SHP77 (cell line): ENCODE measurements at places on chromosomes 16 and 17.
A peak's percentile ranks its signal among the peaks of the same experiment; 100 is the strongest.

GRCh38 chr17:42311240-42312034, 23.1 kb downstream of the STAT5A start:
- no peak for DNase-seq

GRCh38 chr16:86786338-86786737, 208.0 kb downstream of the FOXL1 start:
- DNase-seq = no peak

- no peak for DNase-seq
Observed at GRCh38 chr16:48176635-48177408, 21.0 kb upstream of the ABCC12 start.

DNA sequence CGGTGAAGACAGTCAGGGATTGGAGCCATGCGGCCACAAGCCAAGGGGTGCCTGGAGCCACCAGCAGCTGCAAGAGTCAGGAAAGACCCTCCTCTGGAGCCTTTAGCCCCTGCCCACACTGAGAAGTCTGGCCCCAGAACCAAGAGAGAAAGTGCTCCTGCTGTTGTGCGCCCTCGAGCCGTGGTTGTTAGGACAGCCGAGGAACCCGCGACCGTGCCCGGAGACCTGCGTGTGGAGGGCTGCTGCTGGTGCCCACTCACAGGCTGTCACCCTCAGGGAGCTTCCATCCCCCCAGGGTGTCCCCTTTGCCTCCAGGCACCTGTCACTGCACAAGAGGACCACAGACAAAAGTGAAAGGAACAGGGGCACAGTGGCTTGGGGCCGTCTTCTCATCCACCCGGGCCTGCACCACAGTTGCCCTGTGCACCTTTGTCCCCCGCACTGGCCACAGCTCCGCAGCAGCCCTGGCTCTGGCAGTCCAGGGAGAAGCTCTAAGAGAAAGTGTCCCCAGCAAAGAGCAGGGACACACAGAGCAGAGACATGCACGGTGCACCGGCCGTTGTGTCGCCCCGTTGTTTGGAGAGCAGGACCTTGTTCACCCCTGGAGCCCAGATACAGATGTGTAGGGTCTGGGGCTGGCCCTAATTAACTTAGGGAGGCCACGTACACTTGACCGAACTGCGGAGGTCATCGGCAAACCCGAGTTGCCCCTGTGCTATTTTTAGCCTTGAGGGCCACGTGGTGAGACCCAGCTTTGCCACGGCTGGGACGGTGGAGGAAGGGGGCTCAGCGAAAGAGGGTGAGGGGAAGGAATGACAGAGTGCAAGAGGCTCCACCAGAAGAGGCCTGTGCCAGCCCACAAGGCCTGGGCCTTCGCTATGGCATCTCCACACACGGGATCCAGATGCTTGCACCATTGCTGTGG, 329.2 kb downstream of the C16orf95 start:
- DNase-seq = no peak

GRCh38 chr16:75550211-75550662, 5.8 kb downstream of the TMEM231 start:
- peak; percentile 17 for DNase-seq

GRCh38 chr17:64460955-64461354, 12.0 kb downstream of the MILR1 start:
- no peak for DNase-seq

DNA sequence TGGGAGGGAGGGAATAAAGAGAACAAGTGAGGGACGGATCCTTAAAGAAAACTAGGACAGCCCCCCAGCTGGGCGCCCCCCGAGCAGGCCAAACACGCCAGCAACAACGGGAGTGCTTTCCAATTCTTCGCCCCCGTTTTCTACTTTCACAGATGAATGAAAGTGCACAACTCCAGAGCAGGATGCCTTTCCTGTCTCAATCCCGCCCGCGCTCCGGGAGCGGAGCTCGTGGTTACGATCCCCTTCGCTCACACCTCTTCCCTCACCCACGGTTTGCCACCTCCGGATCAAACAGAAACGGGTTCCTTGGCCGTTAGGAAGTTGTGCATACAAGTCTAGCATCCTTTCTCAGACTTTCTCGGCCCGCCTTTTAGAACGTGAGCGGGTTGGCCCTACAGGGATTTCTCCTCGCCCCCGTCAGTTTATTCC, 680 bp downstream of the SKA2 start:
- peak; percentile 50 for DNase-seq

GRCh38 chr17:64398320-64398719, 7.7 kb upstream of the PECAM1 start:
- no peak for DNase-seq

DNA sequence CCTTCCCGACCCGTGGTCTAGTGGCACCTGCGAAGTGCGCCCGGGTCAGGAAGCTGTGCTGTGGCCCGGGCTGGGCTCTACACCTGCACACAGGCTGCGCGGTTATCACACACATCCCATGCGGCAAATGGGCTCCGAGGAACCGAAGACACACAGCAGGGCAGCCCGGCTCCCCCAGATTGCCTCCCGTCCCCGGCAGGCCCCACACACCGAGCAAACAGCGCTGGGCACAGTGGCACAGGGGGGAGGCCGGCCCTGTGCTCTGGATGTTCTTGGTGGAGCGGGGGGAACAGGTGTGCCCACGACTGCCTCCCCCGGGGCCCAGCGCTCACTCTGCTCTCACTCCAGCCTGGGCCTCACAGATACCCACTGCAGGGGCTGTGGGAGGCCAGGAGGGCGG, 28.9 kb upstream of the PABPN1L start:
- DNase-seq = no peak

DNA sequence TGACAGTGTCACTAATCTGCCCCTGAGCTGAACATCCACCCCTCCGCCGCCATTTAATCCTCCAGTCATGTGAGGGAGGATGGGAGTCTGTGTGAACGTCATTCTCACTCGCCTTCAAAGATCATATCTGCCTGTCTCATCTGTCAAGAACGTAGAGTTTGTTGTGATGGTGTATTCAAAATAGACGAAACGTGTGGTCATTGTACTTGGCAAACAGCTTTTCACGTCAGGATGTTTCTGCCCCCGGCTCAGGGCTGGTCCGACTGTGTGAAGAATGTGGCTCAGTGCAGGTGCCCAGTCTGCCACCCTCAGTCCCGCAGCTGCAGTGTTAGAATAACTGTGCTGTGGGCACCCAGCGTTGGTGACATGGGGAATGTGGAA, 148.0 kb downstream of the KCNJ12 start:
- peak; percentile 57 for DNase-seq

DNA sequence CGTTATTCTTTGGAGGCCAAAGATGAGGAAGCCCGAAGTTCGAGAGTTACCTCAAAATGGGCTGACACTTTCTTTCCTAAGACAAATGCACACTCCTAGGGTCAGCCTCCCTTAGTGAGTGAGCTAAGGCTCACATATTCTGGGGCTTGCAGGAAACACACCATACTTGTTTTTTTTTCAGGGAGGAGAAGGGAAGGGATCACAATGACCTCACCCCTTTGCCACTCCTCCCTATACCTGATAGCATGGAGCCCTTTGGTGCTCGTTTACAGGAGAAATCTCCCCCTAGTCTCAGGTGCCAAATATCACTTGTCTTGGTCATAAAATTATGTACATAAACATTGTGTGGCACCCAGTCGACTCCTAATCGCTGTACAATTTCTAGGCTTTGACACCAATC, 4.6 kb upstream of the TMEM100 start:
- no peak for DNase-seq

- no peak for DNase-seq
Observed at GRCh38 chr17:11899537-11899942, 97.7 kb downstream of the ZNF18 start.

DNA sequence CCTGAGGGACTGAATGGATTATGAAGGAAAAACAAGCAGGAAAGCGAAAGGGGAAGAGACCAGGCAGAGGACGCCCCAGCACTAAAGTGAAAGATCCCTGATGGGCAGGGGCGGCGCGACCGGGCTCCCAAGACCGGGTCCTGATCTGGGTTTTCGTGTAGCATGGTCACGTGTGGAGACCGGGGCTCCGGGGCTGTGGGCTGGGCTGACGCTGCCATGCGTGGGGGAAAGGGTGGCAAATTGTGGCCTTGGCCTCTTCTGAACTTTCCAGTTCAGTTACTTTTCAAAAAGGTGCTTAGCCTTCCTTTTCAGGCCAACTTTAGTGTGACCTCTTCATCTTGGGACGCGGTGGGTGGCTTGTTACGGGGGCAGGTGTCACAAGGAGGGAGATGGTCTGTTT, 57.5 kb downstream of the METRNL start:
- no peak for DNase-seq

- peak; percentile 84 for DNase-seq
Observed at GRCh38 chr16:72848759-72849664, 198.9 kb downstream of the ZFHX3 start.

DNA sequence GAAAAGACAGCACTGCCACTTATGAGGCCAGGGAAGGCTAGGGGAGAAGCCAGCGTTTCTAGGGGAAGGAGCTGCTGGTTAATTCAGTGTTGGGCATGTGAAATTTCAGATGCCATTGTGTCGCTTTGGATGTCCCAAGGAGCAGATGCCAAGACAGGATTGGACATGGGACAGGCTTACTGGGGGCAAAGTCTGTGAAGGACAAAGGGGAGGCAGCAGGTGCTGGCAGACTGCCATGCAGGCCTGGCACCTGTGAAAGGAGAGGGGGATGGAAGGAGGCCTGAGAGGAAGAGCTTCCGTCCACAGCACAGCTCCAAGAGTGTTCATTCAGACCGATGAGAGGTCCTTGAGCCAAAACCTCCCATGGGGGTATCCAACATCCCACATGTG, 255.5 kb upstream of the RPL38 start:
- peak; percentile 39 for DNase-seq

- DNase-seq = no peak
Observed at GRCh38 chr17:14859542-14859941, 405.6 kb downstream of the PMP22 start.

DNA sequence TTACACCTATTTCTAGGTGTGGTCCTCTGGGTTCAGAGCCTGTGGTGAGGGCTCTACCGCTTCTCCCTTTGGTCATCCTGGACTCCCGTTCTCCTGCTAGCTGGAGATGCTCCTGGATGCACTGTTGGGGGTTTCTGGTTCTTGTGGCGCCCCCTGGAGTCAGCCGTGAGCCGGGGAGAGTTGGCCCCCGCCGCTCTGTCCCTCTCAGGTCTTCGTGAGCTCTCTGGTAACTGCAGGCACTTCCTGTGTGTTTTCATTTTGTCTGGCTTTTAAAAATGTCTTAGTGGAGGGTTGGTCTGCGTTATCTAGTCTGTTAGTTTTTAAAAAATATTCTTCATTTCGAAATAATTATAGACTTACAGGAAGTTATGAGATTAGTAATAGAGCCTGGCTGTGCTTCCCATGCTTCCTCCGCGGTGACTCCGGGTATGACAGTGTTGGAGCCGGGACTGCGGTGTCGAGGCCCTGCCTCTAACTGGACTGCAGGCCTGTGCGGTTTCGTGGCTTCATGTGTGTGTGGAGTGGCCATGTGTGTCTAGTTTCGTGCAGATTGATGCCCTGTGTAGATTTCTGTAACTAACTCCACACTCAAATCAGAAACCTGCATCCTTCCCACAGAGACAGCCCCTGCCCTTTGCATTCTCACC, 78.0 kb upstream of the ZNF750 start:
- no peak for DNase-seq

GRCh38 chr16:21565861-21566669, 33.3 kb upstream of the METTL9 start:
- DNase-seq = no peak

- no peak for DNase-seq
Observed at GRCh38 chr17:78110363-78111015, 18.1 kb downstream of the TMC6 start.

DNA sequence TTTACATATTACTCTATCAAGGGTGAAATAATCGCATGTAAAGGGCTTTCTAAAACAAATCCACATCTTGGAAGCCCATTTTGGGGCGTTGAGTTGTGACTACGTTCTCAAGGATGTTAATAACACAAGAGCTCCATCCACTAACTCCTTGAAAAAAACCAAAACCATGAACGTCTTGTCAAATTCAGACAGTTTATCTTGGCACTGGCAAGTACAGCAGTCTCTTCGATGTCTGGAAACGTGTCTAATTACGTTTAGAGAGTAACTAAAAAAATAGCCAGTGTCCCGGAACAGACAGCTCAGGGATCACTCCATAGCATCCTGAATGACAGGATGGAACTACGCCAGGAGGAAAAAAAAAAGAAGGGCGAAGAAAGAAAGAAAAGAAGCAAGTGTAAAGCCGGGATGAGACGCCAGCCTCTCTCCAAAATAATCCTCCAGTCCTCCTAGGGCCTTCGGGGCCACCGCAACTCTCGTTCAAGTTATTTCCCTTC, 954 bp downstream of the MYO1D start:
- DNase-seq = no peak

GRCh38 chr16:82715160-82715559, 88.4 kb downstream of the CDH13 start:
- DNase-seq = no peak

DNA sequence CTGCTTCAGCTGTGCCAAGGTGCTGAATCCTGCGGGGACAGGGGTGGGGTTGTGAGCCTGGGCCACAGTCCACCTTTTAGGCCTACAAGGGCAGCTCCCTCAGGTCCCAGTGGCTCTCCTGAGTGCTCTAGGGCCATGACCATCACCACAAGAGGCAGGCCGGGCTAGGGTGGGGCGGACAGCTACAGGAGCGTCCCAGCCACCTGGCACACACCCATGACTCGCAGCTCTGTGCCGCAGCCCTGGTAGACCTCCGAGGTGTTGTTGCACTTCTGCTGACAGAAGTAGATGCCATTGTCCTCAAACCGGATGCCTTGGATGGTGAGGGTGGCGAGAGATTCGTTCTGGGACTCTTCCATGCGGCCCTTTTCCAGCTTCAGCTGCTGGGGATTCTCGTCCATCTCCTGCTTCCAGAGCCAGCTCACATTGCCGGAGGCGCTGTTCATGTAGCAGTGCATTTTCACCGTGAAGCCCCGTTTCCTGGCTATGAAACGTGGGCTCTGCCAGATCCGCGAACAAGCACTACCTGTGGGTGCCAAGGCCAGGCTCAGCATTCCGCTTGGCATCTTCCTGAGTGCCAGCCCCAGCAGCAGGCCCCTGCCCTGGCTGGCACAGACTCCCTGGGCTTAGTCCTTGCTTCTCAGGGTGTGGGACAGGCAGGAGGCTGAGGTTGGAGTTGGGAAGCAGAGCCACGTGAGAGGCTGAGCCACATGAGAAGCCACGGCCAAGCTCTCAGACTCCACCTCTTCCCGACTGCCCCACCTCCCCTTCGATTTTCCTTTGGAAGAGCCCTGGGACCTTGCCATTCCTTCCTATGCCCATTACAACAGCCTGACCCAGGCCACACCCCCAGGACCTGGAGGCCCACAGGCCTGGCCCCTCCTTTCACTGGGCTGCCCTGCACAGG, 2.0 kb downstream of the CD79B start:
- DNase-seq = no peak

- no peak for DNase-seq
Observed at GRCh38 chr16:84794626-84795025, 25.2 kb upstream of the CRISPLD2 start.

GRCh38 chr16:79420493-79420892, 180.0 kb downstream of the MAF start:
- DNase-seq = no peak
